Camera-type eye (tissue), 1 donor: ENCODE measurements at places on chromosomes 2 and 18. TPM values are rescaled to one million over a fixed set of nuclear protein-coding genes. Genes with fewer than 3 reads are reported as not detected.

MPP4 gene
- 156 TPM for total RNA-seq

TXNL1 gene
- 71.1 TPM for total RNA-seq

KRCC1 gene
- 22.0 TPM for total RNA-seq

RNF125 gene
- total RNA-seq: 4.1 TPM

SAG gene
- total RNA-seq: 16.7 TPM

KLHL41 gene
- 209 TPM for total RNA-seq

GPR39 gene
- total RNA-seq: 1.1 TPM

FKBP1B gene
- 20.2 TPM for total RNA-seq

CYP27C1 gene
- 4.6 TPM for total RNA-seq

INHBB gene
- total RNA-seq: 25.7 TPM

GATA6 gene
- 0.88 TPM for total RNA-seq

ANKRD62 gene
- total RNA-seq: not detected

TSHZ1 gene
- 17.5 TPM for total RNA-seq

NEURL3 gene
- 0.27 TPM for total RNA-seq

ARHGAP28 gene
- total RNA-seq: 42.2 TPM

BIRC6 gene
- 306 TPM for total RNA-seq

GALNT5 gene
- total RNA-seq: 8.3 TPM

SCYGR6 gene
- not detected for total RNA-seq

SGO2 gene
- total RNA-seq: 6.8 TPM

RAB6C gene
- total RNA-seq: 0.44 TPM

HRH4 gene
- total RNA-seq: not detected

PIGN gene
- total RNA-seq: 67.5 TPM
